ENCODE measurements at places on chromosomes 16 and 17.

DNA sequence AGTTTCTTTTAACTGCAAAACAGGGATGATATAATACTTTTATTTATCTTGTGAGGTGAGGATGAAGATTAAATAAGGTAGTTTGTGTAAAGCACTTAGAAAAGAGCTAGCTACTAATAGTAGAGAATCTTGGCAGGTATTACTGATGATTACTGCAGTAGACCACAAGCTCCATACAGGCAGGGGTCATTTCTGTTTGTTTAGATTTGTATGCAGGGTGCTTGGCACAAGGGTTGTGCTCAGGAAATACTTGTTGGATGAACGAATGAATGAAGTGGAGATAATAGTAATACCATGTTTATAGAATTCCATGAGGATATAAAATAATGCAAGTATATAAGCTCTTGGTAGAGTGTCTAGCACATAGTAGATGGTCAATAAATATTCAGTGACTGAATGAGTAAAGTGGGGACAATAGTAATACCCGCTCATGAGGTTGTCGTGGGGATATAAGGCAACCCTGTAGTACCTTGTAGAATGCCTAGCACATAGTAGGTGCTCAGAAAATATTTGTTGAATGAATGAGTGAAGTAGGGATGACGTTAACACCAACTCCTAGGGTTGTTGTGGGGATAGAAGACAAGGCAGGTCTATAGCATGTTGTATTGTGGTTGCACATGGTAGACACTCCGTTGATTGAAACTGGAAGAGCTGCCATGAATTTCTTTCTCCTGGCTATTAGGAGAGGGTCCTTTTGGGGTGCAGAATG, 83.0 kb downstream of the ABCC1 start:
- no peak for DNase-seq

GRCh38 chr17:79046197-79046915, 22.4 kb downstream of the C1QTNF1 start:
- no peak for DNase-seq

DNA sequence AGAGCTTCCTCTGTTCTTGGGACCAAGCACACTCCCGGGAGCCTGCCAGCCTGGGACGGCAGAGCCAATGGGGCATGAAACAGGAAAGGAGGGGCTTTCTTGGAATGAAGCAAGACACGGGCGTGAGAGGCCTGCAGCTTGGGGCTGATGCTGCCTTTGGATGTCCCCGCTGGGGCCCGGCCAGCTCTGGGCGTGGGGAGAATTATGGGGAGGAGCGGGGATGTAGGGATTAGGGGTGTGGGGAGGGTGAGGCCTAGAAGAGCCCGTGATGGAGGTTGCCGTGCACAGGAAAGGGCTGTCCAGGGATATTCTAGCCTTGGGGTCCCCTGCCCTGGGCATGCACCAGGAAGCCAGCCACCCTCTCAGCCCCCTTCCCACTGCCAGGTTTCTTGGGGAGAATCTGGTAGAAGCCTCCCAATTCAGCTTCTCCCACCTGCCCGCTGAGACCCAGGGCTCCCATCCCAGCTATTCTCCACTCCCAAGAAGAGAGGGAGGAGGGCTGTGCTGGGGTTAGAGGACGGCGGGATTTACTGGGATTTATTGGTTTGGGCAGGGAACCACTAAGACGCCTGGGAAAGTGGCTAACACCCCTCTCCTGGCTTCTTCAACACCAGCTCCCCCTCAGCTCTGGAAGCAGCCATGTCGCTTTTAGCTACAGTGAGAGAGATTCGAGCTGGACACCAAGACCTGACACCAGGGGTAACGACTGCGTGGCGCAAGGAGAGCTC, 20.0 kb upstream of the NXPH3 start:
- DNase-seq = no peak

- DNase-seq = no peak
Measured at GRCh38 chr17:68399638-68400403, 57.5 kb downstream of the WIPI1 start.

DNA sequence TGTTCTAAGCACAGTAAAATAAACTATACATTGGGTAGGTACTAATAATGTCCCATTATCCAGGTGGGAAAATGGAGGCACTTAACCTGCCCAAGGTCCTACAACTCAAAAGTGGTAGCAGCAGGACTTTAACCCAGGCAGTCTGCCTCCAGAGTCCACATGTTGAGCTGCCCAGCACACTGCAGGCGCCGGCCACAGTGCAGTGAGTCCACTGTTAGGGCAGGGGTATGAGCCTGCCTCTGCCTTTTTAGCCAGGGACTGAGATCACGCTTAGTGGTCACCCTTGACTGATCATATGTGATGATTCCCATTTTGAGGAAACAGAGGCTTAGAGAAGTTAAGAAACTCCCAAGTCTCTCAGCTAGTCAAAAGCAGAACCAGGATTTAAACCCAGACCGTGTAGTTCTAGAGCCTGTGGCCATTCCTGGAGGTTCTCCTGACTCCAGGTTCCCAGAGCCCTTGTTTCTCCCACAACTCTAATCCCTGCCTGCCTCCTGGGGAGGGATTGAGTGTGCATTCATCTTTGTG, 8.4 kb downstream of the CES1 start:
- no peak for DNase-seq

- DNase-seq = no peak
Measured at GRCh38 chr16:70160821-70161220, 12.8 kb upstream of the CLEC18C start.

GRCh38 chr17:27519550-27519949, 63.3 kb downstream of the KSR1 start:
- no peak for DNase-seq

GRCh38 chr17:81434072-81434471, 38.8 kb downstream of the BAHCC1 start:
- DNase-seq = no peak

DNA sequence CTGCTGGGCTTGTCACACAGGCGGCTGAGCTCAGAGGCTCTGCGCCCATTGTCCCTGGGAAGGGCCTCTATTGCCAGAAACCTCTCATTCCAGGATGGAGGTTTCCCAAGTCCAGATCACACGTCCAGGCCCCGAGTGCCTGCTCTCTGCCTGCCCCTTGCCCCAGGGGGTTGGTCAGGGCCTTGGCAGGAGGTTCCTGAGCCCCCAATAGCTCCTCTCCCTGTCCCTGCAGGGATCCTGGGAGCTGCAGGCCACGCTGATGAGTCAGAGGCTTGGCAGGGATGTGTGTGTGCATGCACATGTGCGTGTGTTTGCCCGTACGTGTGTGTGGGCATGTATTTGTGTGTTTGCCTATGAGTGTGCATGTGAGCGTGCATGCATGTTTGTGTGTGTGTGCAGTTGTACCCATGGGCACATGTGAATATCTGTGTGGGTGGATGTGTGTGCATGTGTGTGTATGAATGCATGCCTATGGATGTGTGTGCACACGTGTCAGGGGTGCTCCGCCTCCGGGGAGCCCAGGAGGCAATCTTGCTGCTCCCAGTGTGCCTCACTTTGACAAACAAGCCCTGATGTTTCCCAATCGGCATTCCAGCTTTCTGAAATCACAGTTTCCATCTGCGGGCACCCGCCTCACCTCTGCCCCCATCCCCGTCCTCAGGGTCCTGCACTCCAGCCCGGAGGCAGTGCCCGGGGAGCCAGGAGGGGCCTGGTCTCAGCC, 98.4 kb upstream of the GSE1 start:
- DNase-seq = no peak

- DNase-seq = no peak
Measured at GRCh38 chr17:46163316-46163715, 29.9 kb downstream of the KANSL1 start.

- no peak for DNase-seq
Measured at GRCh38 chr16:23634461-23635036, 6.6 kb downstream of the PALB2 start.
